NCI-H2171 (cell line): ENCODE measurements at places on chromosomes 4 and X.

DNA sequence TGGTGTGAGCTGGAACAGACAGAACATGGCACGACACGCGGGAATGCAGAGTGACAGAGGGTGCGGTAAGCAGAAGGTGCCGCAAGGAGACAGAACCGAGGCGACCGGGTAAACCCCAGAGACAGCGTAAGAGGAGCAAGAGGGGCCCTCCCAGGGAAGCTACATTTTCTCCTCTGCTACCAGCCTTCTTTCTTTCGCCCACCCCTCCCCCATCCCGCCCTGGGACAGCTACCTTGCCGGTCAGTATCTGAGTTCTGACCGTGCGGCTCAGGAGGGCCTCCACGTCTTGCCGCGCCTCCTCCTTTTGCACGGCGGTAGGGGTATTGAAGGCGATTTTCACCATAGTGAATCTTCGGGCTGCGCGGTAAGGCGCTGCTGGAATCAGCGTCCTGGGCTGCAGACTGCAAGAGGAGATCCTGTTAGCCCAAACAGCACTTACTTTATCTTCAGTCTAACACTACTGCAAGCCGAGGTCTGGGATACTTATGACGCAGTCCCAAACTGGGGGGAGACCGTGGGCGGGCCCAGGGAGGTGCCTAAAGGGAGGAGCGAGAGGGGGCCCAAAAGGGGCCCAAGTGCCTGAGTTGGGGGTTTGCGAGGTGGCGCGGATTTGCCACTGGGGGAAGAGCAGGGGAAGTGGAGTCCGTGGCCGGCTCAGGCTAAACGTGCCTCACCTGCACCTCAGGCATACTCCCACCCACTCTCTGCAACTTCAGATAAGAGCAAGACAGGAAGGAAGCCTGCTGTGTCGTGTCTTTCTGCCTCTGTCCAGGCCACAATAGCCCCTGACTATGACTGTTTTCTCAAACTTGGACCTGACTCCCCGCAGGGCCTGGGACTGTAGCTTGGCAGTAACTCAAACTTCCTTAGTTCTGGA, at the start of gene ITM2A:
ITM2A (minus strand) TSS at position 462 of the 877 bp plus-strand sequence; CDS start at position 343, 119 bp downstream.
- DNase-seq: no peak

- DNase-seq: peak; percentile 65
Measured at GRCh38 chr4:165378745-165379677, at the start of gene CPE. TSS of gene CPE (plus strand) at chr4:165379008. CDS start at chr4:165379222, 214 bp downstream.

DNA sequence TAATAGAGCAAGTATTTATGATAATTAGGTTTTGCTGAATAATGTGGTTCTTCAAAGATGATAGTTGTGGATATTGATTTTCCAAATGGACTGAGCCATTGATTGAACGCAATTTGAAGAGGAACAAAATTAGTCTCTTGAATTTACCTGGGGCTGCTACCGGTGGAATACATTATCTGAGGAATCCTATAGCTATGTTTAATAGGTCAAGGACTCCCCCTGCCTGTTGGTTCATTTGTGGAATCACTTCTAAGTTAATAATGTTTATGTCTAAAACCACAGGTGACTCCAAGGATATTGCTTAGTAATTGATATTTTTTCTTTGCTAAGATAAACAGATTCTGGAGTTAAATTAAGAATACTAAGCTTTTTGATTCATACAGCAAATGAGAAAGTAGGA, 576.0 kb upstream of the PABPC4L start:
- DNase-seq: no peak

DNA sequence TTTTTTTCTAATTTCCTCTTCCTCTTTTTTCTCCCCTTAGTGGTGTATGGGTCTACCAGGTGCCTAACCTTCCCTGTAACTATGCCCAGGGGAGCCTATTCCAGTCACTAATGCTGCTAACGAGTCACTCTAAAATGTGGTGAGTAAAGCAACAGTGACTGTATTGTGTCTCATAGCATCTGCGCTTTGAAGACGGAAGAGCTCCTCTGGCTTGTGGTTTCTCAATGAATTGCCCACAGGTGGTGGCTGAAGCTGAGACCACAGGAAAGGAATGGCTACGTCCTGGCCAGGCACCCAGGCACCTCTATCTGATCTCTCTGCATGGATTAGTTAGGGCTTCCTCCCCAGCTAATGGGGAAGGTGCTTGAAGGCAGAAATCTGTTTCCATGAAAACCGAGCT, 763.5 kb upstream of the FRG1 start:
- no peak for DNase-seq

GRCh38 chr4:94561249-94562024, 109.7 kb downstream of the PDLIM5 start:
- no peak for DNase-seq

GRCh38 chr4:166491635-166492034, 618.6 kb downstream of the TLL1 start:
- no peak for DNase-seq

DNA sequence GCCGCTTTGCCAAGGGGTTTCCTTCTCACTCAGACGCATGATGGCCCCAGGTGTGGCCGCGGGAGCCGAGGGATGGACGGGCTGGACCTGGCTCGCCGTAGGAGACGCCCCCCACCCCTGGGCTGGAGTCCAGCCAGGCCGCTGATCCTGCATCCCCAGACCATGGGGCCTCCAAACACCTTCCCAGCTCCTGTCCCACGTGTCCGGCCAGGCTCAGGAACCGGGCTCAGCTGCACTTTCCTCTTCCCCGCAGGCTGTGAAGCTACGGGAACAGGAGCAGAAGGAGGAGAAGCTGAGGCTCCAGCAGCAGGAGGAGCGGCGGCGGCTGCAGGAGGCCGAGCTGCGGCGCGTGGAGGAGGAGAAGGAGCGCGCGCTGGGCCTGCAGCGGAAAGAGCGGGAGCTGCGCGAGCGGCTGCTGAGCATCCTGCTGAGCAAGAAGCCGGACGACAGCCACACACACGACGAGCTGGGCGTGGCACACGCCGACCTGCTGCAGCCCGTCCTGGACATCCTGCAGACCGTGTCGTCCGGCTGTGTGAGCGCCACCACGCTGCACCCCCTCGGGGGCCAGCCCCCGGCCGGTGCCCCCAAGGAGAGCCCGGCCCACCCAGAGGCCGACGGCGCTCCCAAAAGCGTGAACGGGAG, 9.1 kb downstream of the AKAP17A start:
- DNase-seq: no peak

GRCh38 chrX:32644476-32645245, 566.7 kb downstream of the DMD start:
- DNase-seq: no peak

DNA sequence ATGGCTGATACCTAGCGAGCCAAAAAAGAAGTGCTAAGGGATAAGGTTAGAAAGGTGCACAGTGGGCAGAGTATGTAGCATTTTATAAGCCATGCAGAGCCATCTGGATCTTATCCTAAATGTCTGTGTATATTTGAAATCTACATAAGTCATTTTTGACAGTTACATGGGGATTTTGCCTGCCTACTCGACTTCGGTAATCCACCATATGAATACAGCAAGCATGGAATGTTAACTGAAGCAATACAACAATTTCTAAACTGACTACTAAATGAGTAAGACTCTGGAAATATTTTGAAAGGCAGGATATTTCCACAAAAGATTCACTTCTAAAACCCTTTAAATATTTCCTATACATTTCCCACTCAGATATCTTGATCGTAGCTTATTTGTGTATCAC, 122.5 kb downstream of the KCNIP4 start:
- DNase-seq: no peak

- DNase-seq: no peak
Measured at GRCh38 chr4:67922697-67923096, 38.9 kb upstream of the TMPRSS11D start.

DNA sequence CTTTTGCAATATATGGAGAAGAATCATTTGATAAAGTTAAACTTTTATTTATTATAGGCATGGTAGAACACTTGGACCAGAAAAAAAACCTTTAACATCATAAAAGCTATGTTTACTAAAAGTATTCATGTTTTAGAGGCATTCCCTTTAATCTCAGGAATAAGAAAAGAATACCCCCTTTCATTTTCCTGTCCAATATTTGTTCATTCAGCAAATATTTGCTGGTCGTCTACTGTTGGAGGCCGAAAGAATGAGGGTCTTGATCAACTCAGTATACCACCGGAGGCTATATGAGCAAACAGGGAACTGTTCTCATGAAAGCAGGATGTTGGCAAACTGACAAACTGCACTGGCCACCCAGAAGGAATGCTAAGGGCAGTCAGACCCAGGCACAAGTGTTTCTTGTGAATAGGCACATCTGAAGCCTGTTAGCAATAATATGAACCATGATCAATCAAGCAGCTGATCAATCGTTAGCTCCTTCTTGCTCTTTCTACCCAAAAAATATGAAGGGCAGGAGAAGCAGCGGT, 480.8 kb upstream of the FAT1 start:
- DNase-seq: no peak

- no peak for DNase-seq
Measured at GRCh38 chr4:70915874-70916559, 13.8 kb downstream of the MOB1B start.

GRCh38 chr4:19382993-19383756, 868.5 kb upstream of the SLIT2 start:
- no peak for DNase-seq

DNA sequence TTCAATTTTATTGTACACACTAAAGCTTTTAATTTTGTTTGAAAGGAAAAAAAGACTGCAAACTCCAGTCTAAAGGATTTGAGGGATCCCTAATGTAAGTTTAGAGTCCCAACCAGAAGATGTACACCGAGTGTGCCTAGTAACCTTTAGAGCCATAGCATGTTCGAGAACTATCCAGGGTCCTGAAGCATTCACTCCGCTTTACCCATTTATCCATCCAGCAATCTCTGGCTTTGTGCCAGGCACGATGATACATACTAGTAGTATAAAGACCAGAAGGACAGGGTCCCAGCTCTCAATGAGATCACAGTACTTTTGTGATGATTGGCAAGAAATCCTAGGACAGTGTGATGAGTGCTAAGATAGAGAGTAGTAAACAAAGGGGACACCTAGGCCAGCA, 168.7 kb downstream of the STK32B start:
- DNase-seq: no peak

- DNase-seq: no peak
Measured at GRCh38 chr4:183411291-183411861, 33.1 kb upstream of the CDKN2AIP start.

DNA sequence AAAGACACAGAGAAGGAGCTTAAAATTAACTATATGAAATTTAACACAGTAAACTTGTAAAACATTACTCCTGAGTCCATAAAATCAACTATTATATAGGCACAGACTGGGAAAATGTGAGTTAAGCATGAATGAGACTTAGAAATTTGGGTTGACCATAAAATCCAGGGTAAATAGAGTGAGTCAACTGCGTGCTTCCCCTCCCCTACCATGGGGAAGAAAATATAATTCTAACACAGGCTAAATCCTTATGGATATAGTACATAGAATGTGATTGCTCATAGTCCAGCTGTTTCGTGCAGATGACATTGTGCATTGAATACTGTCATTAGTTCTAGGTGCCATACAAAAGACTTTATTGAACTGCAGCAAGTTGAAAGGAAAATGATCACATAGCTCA, 42.2 kb downstream of the KLHL5 start:
- no peak for DNase-seq
